Thoracic aorta (tissue), 2 donors: ENCODE measurements at places on chromosomes 5 and 9. TPM values are rescaled to one million over a fixed set of nuclear protein-coding genes. Genes with fewer than 3 reads are reported as not detected.

NEURL1B gene
- 17.6 TPM for total RNA-seq

DNA sequence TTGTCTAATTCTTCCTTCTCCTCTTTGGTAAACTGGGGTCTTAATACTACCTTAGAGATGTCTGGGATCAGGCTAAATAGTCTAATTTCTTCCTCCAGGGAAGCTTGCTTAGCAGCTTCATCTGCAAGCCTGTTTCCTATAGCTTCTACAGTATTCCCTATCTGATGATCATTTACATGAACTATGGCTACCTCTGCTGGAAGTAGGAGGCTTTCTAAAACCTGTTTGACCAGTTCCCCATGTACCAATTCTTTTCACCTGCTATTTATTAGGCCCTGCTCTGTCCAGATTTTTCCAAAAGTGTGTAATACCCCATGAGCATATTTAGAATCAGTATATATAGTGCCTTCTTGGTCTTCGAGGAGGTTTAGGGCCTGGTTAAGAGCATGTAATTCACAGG is 619.8 kb downstream of the HINT1 start:
- DNase-seq = no peak

PFN3 gene
- total RNA-seq = not detected

SPINK13 gene
- not detected for total RNA-seq

FRRS1L gene
- 0.81 TPM for total RNA-seq

PCDHGB4 gene
- total RNA-seq = 11.6 TPM

DNA sequence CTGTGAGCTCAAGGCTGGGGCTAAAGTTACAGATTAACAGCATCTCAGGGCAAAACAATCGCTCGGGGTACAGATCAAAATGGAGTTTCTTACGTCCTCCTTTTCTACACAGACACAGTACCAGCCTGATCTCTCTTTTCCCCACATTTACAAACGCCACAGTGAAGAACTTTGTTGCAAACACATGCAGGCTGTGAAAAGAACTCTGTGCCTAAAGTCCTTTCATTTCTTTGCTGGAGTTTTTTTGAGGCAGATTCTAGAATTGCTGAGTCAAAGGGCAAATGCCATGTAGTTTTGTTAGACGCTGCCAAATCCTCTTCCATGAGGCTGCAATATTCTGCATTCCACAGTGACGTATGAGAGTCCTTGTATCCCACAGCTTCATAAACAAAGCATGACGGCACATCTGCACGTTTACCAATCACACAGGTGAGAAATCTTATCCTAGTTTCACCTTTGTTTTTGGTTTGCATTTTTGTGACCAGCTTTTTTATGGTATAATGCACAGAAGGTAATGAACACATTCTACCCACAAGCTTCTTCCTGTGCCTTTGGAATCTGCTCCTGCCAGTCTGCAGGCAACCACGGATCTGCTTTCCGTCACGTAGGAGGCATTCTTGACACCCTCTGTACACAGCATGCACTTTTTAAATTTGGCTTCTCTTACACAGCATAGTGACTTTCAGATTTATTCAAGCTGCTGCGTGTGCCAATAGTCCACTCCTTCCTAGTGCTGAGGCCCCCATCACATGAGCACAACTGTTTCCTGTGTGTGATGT is 44.6 kb upstream of the LPCAT1 start:
- no peak for DNase-seq

GRCh38 chr5:111224561-111225345 is 569 bp downstream of the CAMK4 start:
- no peak for DNase-seq

DNA sequence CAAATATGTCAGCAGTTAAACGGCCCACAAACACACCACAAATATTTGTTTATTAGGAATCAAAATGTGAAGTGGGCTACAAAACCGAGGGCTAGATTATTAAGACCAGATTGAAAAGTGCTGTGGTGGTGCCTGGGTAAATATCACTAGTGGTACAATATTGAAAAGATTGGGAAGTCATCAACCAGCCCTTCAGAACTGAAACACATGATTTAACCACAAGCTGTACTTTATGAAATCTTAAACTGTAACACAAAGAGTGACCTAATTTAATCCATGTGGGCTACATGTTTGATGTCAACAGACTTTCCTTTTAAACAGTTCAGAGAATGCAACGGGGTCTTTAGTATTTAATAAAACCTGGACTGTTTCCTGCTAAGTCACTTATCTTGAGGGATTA is 182.3 kb downstream of the SPATA31D1 start:
- no peak for DNase-seq

DNA sequence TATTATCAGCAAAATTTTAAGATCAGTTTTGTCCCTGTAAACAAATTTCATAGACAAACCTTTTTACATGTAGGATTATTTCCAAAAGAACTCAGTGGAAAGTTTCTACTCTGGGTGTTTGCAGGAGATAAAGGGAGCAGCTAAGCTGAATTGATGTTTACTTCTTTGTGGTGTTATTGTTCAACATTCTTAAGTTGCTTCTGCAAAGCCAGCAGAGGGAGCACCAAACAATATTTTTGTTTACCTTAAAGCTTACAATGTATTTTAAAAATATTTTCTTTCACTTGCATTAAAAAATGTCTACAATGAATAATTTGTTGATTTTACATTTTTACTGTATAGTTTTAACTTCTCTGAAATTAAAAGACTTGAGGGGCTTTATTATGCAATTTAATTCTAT is 135.4 kb downstream of the ATG10 start:
- DNase-seq = no peak

GRCh38 chr5:181198106-181198685 is 6.8 kb downstream of the TRIM7 start:
- no peak for DNase-seq

BHMT gene
- total RNA-seq = 0.41 TPM

DNA sequence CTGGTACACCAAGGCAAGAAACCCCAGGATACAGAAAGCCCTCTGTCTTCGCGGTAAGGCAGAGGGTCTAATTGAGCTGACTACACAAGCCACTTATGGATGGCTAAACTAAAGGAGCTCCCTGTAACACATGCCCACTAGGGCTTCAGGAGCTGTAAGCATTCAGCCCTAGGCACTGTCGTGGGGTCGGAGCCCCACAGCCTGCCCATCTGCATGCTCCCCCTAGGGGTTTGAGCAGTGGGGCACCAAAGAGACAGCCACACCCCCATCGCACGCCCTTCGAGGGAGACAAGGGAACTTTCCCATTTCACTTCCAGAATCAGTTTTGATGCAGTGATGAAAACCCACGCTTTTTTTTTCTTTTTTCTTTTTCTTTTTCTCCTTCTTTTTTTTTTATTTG is 11.0 kb upstream of the MTMR12 start:
- DNase-seq = no peak

DNA sequence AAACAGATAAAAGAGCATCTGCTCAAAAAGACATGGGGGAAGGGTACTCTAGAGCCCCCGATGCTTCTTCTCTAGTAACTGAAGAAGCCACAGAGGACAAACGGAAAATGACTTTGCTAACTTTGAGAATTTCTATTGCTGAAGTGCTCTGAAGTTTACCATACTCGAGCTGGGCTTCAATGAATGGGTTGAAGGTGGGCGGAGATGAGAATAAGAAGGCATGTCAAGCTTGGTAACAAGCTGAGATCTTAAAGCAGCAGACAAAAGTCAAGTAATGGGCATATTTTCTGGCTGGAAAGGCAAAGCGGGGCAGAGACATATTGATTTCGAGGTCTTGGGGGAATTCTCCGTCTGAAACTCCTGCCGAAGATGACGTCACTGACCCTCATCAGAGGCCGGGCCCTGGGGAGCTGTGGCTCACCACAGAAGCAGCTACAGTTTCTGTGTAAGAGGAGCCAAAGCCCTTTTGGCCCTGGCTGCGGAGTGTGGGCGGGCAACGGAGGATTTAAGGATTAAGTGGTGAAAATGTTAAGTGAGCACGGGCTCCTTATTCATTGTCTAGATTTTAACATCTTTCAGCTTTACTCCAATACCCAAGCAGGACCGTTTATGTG is 115.8 kb upstream of the SLIT3 start:
- peak; percentile 40 for DNase-seq

MARCHF11 gene
- not detected for total RNA-seq

GRCh38 chr5:150065346-150065745 is 21.0 kb downstream of the CSF1R start:
- DNase-seq = no peak

GRCh38 chr5:6393596-6394194 is 15.3 kb upstream of the MED10 start:
- DNase-seq = no peak

KIAA0825 gene
- total RNA-seq = 4.3 TPM

GRCh38 chr9:134965851-134966250 is 48.1 kb upstream of the FCN1 start:
- no peak for DNase-seq

GRCh38 chr9:38681747-38682227 is 38.1 kb downstream of the FAM240B start:
- no peak for DNase-seq

DNA sequence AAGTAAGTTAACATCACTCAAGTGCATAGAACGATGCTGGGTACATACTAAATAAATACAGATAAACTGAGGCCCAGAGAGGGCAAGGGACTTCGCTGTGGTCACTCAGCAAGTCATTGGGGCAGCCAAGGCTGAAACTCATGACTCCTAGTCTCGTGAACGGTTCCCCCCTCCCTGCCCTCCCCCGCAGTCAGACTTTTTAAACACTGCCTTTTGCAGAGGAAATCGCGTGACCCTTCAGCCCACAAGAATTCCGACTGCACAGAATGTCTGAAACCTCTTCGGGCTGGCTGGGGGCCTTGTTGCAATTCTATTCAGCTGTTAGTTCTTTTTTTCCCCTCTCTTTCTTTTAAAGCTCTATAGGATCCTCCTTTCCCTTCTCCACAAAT is 28.1 kb downstream of the NEK6 start:
- DNase-seq = no peak

CCNG1 gene
- 83.0 TPM for total RNA-seq

TBC1D13 gene
- total RNA-seq = 25.7 TPM

- DNase-seq = no peak
Observed at GRCh38 chr9:107348836-107349235, 65.8 kb downstream of the RAD23B start.

- DNase-seq = no peak
Observed at GRCh38 chr9:21558615-21559401, 76.7 kb upstream of the IFNE start.

NOXA1 gene
- total RNA-seq = 3.5 TPM

- no peak for DNase-seq
Observed at GRCh38 chr9:36855448-36856315, 178.4 kb downstream of the PAX5 start.

DNA sequence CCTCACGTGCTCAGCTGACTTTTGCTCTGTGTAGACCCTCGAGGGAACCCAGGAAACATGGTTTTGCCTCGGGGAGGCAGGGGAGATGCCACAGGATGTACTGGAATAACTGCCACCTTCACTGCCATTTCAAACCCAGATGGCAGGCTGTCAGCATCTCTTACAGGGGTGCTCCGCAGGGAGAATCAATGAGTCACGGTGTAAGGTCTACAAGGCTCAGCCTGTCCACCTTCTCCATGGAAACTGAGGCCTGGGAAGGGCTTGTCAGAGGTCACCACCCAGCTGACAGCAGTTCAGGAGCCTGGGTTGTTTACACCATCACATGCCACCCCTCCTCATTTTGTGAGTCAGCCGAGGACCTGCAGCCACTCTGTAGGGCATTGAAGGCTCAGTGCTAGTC is 30.8 kb downstream of the DAB2IP start:
- no peak for DNase-seq

- DNase-seq = no peak
Observed at GRCh38 chr5:109126481-109126880, 283.3 kb downstream of the PJA2 start.

GRCh38 chr5:3650320-3650719 is 54.7 kb downstream of the IRX1 start:
- no peak for DNase-seq

SPINK6 gene
- not detected for total RNA-seq

SOX30 gene
- total RNA-seq = not detected

DNA sequence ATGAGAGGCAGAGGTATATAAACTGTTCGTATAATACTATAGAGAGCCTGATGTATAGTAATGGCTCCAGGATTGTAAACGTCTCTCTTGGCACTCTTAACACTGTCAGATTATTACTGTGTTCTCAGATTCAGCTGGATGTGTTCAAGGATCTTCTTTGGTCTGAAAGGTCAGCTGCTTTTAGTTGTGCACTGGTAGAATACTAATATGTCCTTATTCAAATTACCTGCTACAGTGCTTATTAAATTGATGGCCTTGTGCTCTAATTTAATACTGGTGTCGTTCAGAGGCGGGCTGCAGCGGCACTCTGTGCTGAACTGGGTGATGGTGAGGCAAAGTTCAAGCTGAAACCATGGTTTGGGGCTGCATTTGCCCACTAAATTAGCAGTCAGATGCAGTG is 216.7 kb upstream of the ARRDC3 start:
- no peak for DNase-seq

DNA sequence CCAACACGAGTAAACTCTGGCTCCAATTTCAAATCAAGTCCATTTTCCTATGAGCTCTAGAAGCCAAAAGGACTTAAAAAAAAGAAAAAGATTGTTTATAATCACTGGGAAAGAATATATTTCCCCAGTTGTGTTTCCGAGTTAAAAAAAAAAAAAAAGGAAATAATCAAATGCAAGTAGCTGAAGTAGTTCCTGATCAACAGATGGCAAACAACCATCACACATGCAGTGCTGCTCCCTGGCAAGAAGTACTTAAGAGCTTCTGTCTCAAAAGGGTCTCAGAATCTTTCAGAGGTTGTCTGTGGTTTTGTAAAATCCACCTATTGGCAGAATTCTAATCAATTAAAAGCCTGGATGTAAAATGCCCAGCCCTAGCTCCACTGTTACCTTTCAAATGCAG is 387.9 kb downstream of the RAB3C start:
- DNase-seq = no peak

DNA sequence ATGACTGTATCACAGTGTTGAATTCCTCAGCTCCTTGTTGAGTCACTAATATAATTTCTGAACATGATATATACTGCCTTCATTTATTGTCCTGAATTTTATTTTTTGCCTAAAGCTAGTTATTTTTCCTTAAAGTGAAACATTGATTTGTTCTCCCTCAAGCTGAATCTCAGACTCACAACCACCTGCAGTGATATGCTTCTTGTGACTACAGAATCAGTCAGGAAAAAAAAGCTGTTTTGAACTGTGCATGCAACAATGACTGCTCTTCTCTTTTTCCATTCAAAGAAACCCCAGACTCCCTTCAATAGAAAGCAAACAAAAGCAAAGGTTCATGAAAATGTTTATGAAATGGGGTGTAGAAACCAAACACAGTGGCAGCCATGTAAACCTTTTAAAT is 470.2 kb upstream of the CHD1 start:
- no peak for DNase-seq

GRCh38 chr5:34053133-34053532 is 10.1 kb upstream of the C1QTNF3 start:
- no peak for DNase-seq

- no peak for DNase-seq
Observed at GRCh38 chr5:35561396-35561795, 56.3 kb upstream of the SPEF2 start.
